ENCODE measurements at places on chromosomes 7 and 10. TPM values are rescaled to one million over a fixed set of nuclear protein-coding genes. Genes with fewer than 3 reads are reported as not detected.

GRCh38 chr7:93515144-93515543 is 59.4 kb downstream of the CALCR start:
- no peak overlapping the region for H3K4me3 ChIP-seq
- H3K27ac ChIP-seq = no peak overlapping the region
- H3K36me3 ChIP-seq = no peaks in the 10 kb centered on the region
- DNase-seq = no peak

NEUROD6 gene
- not detected for total RNA-seq

- DNase-seq = no peak
- H3K27ac ChIP-seq = no peak overlapping the region
- H3K27me3 ChIP-seq = no peaks in the 10 kb centered on the region
- peaks cover 73% of the 10 kb centered on the region for H3K36me3 ChIP-seq
- no peaks in the 10 kb centered on the region for H3K4me1 ChIP-seq
- no peak overlapping the region for H3K4me3 ChIP-seq
Measured at GRCh38 chr10:86450806-86451603, 70.6 kb downstream of the WAPL start.

DNA sequence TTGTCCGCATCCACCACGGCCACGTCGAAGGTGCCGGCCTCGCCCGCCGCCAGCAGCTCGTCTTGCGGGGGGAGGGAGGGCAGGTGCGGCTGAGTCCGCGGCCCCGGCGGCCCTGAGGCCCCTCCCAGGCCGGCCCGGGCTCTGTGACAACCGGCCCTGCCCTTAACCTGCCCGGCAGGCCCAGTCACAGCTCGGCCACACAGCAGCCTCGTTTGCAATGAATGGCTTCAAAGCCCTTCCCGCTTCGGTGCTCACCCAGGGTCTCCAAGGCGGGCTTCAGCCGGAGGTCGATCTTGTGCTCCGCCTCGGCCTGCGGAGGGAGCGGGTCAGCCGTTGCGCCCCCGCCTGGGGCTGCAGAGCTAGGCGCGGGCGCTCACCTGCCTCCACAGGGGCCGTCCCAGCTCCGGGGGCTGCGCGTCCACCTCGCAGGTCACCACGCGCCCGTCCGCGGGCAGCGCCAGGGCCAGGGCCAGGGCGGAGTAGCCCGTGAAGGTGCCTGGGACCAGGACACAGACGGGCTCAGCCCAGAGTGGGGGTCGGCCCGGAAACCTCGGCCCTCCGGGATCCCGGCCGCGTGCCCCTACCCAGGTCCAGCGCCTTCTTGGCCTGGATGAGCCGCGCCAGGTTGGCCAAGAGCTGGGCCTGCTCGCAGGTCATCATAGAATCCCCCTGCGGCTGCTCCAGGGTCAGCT is 928 bp downstream of the COMTD1 start:
- H3K27me3 ChIP-seq = no peaks in the 10 kb centered on the region
- peak overlapping the region; percentile 87 for H3K27ac ChIP-seq
- peaks cover 16% of the 10 kb centered on the region for H3K4me1 ChIP-seq
- peak overlapping the region; percentile 94 for H3K4me3 ChIP-seq

DNA sequence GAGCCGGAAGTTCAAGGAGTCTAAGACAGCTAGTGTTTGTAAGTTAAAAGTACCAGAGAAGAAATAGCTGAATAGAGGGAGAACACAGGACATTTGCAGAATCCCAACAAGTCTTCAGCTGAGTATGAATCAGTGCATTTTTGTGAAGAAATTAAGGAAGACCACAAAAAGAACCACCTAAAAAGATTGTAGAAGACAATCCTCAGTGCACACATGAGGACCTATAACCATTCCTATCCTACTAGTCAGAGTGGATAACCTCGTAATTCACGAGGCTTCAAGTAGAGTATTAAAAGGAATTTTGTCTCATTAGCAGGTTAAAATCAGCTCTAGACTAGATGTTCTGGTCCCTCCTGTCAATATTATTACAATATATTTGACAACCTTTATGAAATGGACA is 295.4 kb upstream of the KAT6B start:
- H3K4me1 ChIP-seq = no peaks in the 10 kb centered on the region
- H3K36me3 ChIP-seq = no peaks in the 10 kb centered on the region
- DNase-seq = no peak
- H3K27ac ChIP-seq = no peak overlapping the region

NANOS1 gene
- total RNA-seq = 2.9 TPM

CDHR1 gene
- total RNA-seq = 0.35 TPM

GPR26 gene
- not detected for total RNA-seq

- H3K4me1 ChIP-seq = peaks cover 9% of the 10 kb centered on the region
- no peak overlapping the region for H3K4me3 ChIP-seq
- peak; percentile 57 for DNase-seq
Measured at GRCh38 chr10:100735337-100736143, 9.8 kb upstream of the PAX2 start.

- H3K27me3 ChIP-seq = no peaks in the 10 kb centered on the region
- DNase-seq = no peak
- H3K27ac ChIP-seq = no peak overlapping the region
- no peak overlapping the region for H3K4me3 ChIP-seq
Measured at GRCh38 chr10:126239844-126240243, 148.4 kb downstream of the ADAM12 start.

VPS26A gene
- total RNA-seq = 51.5 TPM

GIMAP5 gene
- total RNA-seq = 41.8 TPM

DIP2C gene
- 17.3 TPM for total RNA-seq

GALNT17 gene
- total RNA-seq = 7.1 TPM

- no peaks in the 10 kb centered on the region for H3K4me1 ChIP-seq
- H3K4me3 ChIP-seq = no peak overlapping the region
- H3K36me3 ChIP-seq = no peaks in the 10 kb centered on the region
- no peak overlapping the region for H3K27ac ChIP-seq
- no peak for DNase-seq
- no peaks in the 10 kb centered on the region for H3K27me3 ChIP-seq
Measured at GRCh38 chr7:12431886-12432556, 28.4 kb upstream of the VWDE start.

RBM20 gene
- total RNA-seq = 0.41 TPM

EPO gene
- not detected for total RNA-seq

- H3K36me3 ChIP-seq = no peaks in the 10 kb centered on the region
- DNase-seq = no peak
- H3K27ac ChIP-seq = no peak overlapping the region
- H3K4me1 ChIP-seq = peaks cover 13% of the 10 kb centered on the region
Measured at GRCh38 chr7:45976485-45976856, 55.4 kb upstream of the IGFBP3 start.

DNA sequence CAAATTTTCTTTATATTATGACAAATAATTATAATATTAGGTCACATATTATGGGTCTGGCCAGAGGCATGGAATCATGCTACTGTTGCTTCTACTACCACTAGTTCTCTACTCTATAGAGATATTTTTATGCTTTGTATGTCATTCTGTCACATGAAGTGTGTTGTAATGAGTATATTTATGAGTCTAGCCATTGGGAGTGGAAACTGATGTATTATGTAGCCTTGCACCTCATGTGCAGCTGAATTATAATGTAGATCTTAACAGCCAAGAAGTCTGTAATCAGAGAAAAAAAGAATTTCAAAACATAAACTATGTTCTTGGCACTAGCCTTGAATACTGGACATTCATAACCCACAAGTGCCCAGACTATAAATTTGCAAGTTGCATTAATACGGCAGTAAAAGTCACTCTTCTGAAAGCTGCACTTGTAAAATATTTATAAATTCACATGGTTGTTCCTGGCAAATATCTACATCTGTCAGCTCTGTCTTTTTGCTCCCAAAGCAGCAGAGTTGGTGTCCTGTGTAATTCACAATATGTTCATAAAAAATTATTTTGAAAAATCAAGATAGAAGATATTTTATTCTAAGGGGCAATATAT is 48.6 kb upstream of the SKAP2 start:
- no peaks in the 10 kb centered on the region for H3K36me3 ChIP-seq
- H3K4me1 ChIP-seq = no peaks in the 10 kb centered on the region
- H3K27ac ChIP-seq = no peak overlapping the region
- H3K27me3 ChIP-seq = peaks cover 4% of the 10 kb centered on the region
- H3K4me3 ChIP-seq = no peak overlapping the region

DNA sequence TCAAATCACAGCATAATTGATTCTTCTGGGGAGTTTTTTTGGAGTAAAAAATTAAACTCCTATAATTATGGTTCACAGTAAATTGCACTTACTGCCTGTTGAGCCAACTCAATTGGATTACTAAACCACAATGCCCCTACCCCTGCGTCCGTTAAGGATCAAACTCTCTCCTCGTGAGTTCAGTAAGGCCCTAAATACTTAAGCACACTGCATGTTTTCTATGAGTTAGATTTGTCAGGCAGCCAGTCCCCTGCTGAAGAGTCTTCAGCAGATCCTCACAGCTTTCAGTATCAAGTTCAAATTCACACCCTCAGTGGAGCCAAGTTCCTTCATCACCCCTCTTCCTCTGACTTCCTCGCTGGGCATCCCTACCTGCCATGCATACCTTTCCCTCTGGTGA is 275.0 kb upstream of the BMPER start:
- no peaks in the 10 kb centered on the region for H3K27me3 ChIP-seq
- DNase-seq = no peak
- no peak overlapping the region for H3K4me3 ChIP-seq
- H3K27ac ChIP-seq = no peak overlapping the region
- H3K4me1 ChIP-seq = no peaks in the 10 kb centered on the region
- H3K36me3 ChIP-seq = no peaks in the 10 kb centered on the region

- no peak overlapping the region for H3K27ac ChIP-seq
- no peaks in the 10 kb centered on the region for H3K36me3 ChIP-seq
- H3K4me1 ChIP-seq = peaks cover 13% of the 10 kb centered on the region
- peaks cover 68% of the 10 kb centered on the region for H3K27me3 ChIP-seq
- H3K4me3 ChIP-seq = no peak overlapping the region
Measured at GRCh38 chr10:22473044-22473443, 127.7 kb downstream of the SPAG6 start.

DNA sequence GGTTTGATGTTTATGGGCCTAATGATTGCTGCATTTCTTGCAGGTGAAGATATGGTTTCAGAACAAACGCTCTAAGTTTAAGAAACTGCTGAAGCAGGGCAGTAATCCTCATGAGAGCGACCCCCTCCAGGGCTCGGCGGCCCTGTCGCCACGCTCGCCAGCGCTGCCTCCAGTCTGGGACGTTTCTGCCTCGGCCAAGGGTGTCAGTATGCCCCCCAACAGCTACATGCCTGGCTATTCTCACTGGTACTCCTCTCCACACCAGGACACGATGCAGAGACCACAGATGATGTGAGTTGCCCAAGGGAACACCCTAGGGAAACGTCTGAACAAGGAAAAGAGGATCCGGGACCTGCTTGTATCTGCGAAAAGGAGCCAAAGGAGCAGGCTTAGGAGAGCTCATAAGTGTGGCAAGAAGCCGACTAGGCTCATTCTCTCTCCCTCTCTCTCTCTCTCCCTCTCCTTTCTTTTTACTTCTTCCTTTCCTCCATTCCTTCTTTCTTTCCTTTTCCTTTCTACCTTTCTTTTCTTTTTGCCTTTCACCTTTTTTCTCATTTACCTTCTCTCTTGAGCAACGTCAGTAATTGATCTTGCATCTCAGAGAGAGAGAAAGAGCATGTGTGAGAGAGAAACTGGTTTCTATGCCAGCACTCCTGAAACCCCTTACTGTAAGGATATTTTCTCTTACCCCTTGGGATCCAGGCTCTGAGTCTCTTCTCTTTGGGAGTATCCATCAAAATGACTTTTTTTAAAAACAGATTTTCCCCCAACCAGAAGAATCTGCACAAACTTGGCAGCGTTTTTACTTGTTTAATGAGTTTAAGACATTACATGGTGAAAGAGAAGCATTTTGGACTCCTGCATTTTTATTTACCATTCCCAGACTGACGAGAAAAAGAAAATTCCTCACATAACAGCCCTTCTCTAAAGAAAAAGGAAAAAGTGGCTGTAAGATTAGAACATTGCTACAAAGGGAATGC is 4.7 kb downstream of the DLX6 start:
- peaks cover 99% of the 10 kb centered on the region for H3K27me3 ChIP-seq
- no peak overlapping the region for H3K27ac ChIP-seq

GRCh38 chr7:20779041-20779440 is 7.6 kb downstream of the SP8 start:
- no peak for DNase-seq
- no peak overlapping the region for H3K27ac ChIP-seq
- no peak overlapping the region for H3K4me3 ChIP-seq
- peaks cover 7% of the 10 kb centered on the region for H3K4me1 ChIP-seq
- peaks cover 97% of the 10 kb centered on the region for H3K27me3 ChIP-seq

Measured in upper lobe of right lung (tissue), 1 donor.